Kidney glomerular epithelial cell (primary cell): ENCODE measurements at places on chromosomes 6 and 20.

DNA sequence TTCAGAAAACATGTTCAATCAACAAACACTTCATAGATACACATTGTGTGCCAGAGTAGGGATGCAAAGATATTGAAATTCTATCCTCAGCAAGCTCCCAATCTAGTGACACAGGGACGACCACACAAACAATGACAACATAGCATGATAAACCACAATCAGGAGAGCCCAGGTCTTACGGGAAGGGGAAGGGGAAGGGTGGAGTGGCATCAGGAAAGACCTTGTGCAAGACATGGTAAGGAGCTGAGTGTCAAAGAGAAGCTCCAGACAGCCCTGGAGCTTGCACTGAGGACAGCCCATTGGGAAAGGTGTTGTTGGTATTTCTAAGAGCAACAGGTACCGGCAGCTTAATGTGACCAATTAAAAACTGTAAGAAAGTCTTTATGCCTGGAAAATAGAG, 103.6 kb downstream of the PDE7B start:
- DNase-seq, result no peak

GRCh38 chr6:28876710-28877109, 47.1 kb downstream of the TRIM27 start:
- no peak for DNase-seq

- no peak for DNase-seq
Measured at GRCh38 chr20:34970193-34970840, 14.6 kb downstream of the MYH7B start.

DNA sequence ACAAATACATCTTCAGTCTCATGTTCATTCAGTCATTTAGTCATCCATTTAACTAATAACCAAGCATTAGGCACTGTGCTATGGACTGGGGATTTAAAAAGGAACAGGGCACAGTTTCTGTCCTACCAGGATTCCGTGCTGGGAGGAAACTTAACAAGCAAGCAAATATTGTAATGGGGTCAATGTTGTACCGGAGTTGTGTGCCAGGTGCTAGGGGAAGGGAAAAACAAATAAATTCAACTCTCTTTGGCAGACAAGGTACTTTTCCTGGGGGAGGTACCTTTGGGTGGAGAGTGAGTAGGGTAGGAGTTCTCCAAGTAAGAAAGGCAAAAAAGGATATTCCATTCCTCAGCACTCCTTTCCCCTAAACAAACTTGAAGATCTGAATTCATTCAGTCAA, 90.3 kb downstream of the OLIG3 start:
- DNase-seq, result no peak

- no peak for DNase-seq
Measured at GRCh38 chr20:63031251-63032014, 24.7 kb upstream of the BHLHE23 start.

GRCh38 chr6:106316375-106316766, 9.2 kb downstream of the ATG5 start:
- no peak for DNase-seq

DNA sequence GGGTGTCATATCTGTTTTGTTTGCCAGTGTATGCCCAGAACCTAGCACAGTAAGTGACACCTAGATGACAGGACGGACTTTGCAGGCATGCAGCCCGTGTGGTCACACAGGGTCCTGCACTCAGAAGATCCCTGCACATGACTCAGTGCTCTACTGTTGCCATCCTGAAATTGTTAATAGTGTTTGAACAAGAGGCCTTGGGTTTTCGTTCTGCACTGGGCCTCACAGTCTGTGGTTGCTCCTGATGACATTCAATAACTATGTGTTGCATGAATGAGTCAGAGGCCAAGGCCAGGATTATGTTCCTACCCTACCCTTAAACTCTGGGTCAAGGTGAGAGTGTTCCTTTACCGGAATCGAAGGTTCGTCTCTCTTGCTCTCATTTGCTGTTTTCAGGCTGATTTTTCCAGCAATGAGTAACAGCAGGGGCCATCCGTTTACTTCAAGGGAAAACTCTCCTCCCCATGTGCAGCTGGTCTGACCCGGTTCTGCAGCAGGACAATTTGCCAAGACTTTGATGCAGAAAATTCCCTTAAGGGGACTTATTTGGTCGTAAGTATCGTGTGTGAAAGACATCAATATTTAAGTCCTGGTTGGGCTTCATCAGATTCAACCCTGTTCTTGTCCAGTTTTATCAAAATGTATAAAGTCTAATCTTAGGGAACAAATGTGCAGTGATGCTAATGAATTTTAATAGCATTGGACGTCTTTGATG, 13.0 kb upstream of the PFDN4 start:
- no peak for DNase-seq

DNA sequence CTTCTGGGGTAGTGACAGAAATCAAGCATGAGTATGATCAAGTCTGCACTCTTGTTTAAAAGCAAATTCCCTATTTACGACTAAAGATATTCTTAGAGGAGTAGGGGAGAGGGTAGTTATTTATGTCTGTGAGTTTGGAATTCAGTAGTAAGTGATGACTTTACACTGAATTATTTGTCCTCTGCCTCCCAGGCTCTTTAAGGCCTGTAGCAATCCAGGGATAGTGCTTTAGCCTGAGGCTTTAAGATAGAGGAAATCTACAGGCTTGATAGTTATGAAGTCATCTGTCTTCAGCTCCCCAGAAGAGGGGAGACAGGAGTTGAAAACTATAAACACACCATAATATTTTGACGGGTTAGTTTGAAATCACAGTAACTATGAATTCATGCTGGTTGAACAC, 664.5 kb downstream of the EPM2A start:
- DNase-seq, result no peak

DNA sequence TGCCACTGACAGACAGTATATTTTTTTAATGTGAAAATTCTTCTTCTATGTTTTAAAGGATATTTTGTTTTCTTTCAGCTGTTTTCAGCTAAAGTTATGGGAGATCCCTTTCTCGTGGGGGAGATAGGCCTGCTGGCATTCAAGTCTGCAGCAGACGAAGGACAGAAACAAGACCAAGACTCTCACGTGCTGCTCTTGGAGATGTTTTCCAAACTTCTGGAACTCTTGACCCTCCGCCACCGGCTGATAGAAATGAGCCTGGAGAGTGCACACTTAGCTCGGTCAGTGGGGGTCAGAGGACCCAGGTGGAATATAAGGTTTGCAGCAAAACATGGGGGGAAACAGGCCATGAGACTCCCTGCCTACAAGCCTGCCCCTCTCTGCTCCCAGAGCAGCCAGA, 120.5 kb downstream of the CD164 start:
- DNase-seq, result no peak

- no peak for DNase-seq
Measured at GRCh38 chr6:129163551-129163950, 280.6 kb downstream of the LAMA2 start.

- DNase-seq, result no peak
Measured at GRCh38 chr6:119493980-119494379, 144.4 kb upstream of the MAN1A1 start.

- DNase-seq, result no peak
Measured at GRCh38 chr6:134261766-134262165, 56.1 kb downstream of the SGK1 start.

GRCh38 chr20:31596831-31597480, 8.1 kb upstream of the ID1 start:
- no peak for DNase-seq

- no peak for DNase-seq
Measured at GRCh38 chr20:57898332-57898731, 188.5 kb upstream of the PMEPA1 start.

- no peak for DNase-seq
Measured at GRCh38 chr20:52405986-52406385, 214.4 kb upstream of the ZFP64 start.

- DNase-seq, result peak; percentile 94
Measured at GRCh38 chr6:10300071-10300470, 114.8 kb downstream of the TFAP2A start.

- DNase-seq, result no peak
Measured at GRCh38 chr6:166779963-166780683, 153.1 kb upstream of the RPS6KA2 start.

- no peak for DNase-seq
Measured at GRCh38 chr6:132067286-132067685, 116.1 kb upstream of the CCN2 start.

GRCh38 chr6:147479857-147480256, 28.6 kb upstream of the SAMD5 start:
- no peak for DNase-seq

- DNase-seq, result peak; percentile 89
Measured at GRCh38 chr6:36350681-36351571, 14.2 kb upstream of the BNIP5 start.

DNA sequence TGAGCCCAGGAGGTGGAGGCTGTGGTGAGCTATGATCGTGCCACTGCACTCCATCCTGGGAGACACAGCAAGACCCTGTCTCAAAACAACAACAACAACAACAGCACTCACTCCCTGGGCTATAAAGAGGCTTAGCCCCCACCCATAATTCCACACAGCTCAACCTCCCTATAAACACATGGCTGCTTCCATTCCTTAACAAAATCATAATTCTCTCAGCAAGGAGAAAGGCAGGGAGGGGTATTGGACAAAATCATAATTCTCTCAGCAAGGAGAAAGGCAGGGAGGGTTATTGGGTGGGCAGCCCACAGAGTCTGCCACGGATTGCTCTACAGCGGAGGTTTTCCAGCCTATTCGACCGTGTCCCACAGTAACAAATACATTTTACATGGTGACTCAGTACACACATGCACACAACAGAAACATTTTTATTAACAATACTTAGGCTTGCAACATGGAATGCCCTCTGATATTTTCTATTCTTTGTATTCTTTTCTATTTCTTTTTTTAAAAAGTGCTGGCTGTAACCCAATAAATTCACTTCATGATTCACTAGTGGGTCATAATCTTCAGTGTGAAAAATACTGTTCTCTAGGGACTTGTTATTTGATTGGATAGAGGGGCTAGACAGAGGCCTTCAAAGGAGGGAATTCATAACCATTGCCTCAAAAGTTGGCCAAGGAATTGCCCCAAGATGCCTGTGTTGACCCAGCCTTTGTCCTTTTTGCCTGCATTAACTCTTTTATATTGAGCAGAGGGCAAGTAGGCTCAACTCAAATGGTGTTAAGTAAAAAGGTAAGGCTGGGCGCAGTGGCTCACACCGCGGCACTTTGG, 50.6 kb upstream of the ZMYND8 start:
- DNase-seq, result no peak

DNA sequence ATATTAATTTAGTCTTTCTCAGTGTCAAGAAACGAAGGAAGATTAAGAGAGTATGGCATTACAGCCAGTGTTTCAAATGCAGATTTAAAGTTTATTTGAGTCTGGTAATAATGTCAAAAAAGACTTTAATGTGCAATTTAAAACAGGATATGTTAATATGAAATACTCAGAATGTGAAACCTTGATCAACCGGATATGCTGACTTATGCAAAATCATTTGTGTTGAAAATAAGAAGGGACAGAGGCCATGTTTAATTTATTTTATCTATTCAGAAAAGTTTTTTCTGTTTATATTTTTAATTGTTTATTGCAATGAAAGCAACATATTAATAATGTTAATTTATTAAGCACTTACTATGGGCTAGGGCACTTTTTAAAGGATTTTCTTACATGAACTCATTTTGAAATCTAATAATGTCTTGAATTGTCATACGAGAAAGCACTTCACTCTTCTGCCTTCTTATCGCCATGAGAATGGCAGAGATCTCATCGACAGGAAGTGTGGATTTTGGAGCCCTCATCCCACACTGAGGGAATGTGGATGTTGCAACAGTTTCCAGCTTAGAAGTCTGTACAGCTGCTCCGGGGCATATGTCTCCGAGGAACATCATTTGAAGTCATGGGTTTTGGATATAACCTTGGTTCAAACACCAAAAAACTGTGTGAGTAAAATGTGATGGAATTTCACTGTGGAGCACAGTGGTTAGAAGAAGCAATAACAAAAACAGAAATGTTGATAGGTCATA, 1410.4 kb downstream of the EPHA7 start:
- no peak for DNase-seq

DNA sequence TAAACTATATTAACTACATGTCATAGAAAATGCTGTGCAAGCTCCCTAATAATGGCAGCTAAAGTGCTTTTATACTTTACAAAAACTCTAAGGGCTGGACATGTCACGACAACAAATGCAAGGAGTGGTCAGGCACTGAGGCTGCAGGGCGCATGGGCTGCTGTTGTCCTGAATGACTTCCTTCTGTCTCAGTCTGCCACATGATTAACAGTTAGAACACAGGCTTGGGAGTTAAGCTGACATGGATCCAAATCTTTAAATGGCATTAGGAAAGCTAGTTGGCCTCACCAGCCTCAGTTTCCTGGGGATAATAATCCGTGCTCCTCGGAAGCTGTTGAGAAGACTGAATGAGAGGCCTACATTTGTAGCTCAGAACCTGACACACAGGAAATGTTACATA, 57.4 kb downstream of the PREP start:
- no peak for DNase-seq

- DNase-seq, result peak; percentile 97
Measured at GRCh38 chr6:26199057-26199772, 112.0 kb downstream of the HFE start.

DNA sequence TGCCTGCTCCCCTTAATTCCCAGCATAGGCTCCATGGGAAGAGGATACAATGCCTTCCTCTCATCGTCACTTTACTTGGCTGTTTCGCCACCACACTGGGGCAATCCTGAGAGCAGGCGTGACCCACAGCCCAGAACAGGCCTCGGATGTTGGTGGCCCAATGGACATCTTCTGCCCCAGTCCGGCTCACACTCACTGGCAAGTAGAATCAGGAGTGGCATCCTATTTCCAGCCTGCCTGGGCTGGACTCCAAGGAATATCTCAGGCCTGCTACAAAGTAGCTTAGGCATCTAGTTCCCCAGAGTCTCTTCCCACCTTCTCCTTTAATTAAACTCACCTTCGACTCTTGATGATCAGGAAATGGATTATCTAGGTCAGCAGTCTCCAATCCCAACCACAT, 110.5 kb downstream of the LRFN2 start:
- no peak for DNase-seq

DNA sequence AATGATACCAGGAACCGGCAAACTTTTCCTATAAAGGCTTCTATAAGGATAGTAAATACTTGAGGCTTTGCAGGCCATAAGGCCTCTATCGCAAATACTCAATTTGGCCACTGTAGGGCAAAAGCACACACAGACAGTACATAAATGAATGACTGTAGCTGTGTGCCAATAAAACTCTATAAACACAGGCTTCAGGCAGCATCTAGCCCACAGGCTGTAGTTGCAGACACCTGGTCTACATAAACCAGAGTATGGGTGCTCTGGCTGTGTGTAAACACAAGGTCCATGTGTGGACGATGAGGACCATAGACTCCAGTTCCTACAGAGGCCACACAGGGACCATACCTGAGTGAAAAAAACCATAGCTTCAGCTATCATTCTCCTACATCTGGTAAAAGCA, 52.2 kb downstream of the ZMYND8 start:
- DNase-seq, result no peak

- DNase-seq, result no peak
Measured at GRCh38 chr6:47141171-47141570, 99.0 kb upstream of the ADGRF1 start.

GRCh38 chr20:35539756-35540212, 2.1 kb upstream of the ERGIC3 start:
- no peak for DNase-seq
